ENCODE measurements at places on chromosomes 7 and 10. TPM values are rescaled to one million over a fixed set of nuclear protein-coding genes. Genes with fewer than 3 reads are reported as not detected.

The IL6 gene
- not detected for polyA plus RNA-seq

The SUFU gene
- 7.4 TPM for polyA plus RNA-seq

The STEAP1B gene
- not detected for polyA plus RNA-seq

The SLC18A3 gene
- polyA plus RNA-seq = not detected

The FAM241B gene
- 18.5 TPM for polyA plus RNA-seq

The PDK4 gene
- polyA plus RNA-seq = not detected

The GLI3 gene
- polyA plus RNA-seq = not detected

The STYXL1 gene
- polyA plus RNA-seq = 61.9 TPM

The ARHGEF35 gene
- 2.4 TPM for polyA plus RNA-seq

The LIPJ gene
- not detected for polyA plus RNA-seq

All from naive thymus-derived CD8-positive, alpha-beta T cell (primary cell).